ENCODE measurements at places on chromosomes 4 and X.

DNA sequence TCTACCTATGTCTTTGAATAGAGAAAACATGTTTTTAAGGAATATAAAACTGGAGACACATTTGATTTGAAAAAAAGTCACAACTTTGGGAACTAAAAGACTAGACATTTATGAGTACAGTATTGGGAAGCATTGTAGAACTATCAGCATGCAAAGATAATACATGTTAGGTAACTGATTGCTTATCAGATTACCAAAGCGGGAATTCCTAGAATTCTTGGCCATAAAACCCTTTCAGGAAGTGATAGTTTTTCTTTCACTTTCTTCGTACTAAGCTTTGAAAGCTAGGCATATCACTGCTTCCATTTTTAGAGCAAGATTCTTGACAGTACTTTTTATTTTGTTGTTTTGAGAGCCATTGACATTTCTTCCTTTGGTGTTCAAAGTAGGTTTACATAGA, 646.6 kb upstream of the PITX2 start:
- no peaks in the 10 kb centered on the region for H3K4me1 ChIP-seq
- H3K27me3 ChIP-seq, result no peaks in the 10 kb centered on the region
- DNase-seq, result no peak
- H3K27ac ChIP-seq, result no peak overlapping the region
- no peak overlapping the region for H3K4me3 ChIP-seq

- H3K27me3 ChIP-seq, result peaks cover 6% of the 10 kb centered on the region
- H3K4me3 ChIP-seq, result no peak overlapping the region
- no peak for DNase-seq
Observed at GRCh38 chr4:57104706-57105560, 5.3 kb downstream of the IGFBP7 start.

DNA sequence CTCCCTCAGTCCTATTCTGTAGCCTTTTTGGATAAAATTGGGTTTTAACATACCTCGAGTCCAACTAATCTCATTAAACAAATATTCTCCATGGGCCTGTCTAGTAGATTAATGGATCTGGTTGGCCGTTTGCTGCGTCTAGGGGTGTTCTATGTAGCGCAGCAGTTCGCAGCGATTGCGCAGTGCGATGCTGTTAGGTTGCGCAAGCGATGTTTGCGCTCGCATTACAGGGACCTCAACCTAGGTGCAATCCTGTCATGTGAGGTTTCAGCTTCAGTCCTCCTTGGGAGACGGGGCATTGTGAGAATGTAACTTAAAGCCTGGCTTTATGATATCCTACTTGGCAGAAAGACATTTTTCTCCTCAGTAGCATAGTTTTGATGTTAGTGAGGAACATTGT, 14.0 kb downstream of the OGT start:
- H3K4me3 ChIP-seq, result no peak overlapping the region
- H3K36me3 ChIP-seq, result peaks cover 15% of the 10 kb centered on the region
- no peaks in the 10 kb centered on the region for H3K4me1 ChIP-seq

GRCh38 chr4:77501851-77502250, 103.8 kb upstream of the CXCL13 start:
- DNase-seq, result no peak
- no peaks in the 10 kb centered on the region for H3K27me3 ChIP-seq
- H3K27ac ChIP-seq, result no peak overlapping the region
- no peaks in the 10 kb centered on the region for H3K4me1 ChIP-seq
- H3K36me3 ChIP-seq, result no peaks in the 10 kb centered on the region
- no peak overlapping the region for H3K4me3 ChIP-seq

DNA sequence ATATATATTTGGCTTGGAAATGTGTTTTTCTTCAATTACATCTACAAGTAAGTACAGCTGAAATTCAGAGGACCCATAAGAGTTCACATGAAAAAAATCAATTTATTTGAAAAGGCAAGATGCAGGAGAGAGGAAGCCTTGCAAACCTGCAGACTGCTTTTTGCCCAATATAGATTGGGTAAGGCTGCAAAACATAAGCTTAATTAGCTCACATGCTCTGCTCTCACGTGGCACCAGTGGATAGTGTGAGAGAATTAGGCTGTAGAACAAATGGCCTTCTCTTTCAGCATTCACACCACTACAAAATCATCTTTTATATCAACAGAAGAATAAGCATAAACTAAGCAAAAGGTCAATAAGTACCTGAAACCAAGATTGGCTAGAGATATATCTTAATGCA, 26.1 kb downstream of the NUDT6 start:
- no peak overlapping the region for H3K4me3 ChIP-seq
- DNase-seq, result no peak
- peaks cover 54% of the 10 kb centered on the region for H3K36me3 ChIP-seq
- no peaks in the 10 kb centered on the region for H3K27me3 ChIP-seq

DNA sequence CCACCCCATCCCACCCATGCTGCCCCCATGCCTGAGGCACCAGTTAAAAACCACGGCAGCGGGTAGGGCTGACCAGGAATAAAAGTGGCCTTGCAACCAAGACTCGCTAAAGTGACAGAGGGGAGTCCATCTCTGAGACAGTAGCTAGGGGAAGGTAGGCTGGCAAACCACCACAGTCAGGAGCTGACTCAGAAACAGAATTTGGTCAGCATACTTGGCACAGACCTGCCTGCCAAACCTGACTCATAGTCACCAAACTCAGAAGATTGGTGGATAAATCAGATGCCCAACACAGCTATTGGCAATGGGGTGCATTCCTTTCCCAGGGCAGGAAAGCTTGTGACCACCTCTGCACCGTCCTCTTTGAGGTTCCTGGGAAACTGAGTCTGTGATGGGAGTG, 193.8 kb downstream of the BCOR start:
- H3K27ac ChIP-seq, result no peak overlapping the region
- no peaks in the 10 kb centered on the region for H3K27me3 ChIP-seq
- no peak for DNase-seq
- no peak overlapping the region for H3K4me3 ChIP-seq

DNA sequence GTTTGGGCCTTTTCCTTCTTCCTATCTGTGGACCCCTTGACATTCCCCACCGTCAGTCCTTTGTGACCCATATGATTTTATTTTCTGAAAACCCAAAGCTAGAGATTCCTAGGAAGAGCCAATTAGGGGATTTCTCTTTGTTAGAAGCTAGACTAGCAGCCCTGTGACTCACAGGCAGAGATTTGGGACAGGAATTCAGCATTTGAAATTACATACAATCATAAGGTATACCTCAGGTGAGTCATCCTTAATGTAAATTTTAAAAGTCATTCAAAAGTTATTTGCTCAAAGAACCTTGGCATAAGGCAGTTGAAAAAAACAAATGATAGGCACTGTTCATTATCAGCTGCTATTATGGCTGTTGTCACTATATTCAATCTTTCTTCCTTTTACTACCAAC, 40.6 kb downstream of the USP26 start:
- H3K36me3 ChIP-seq, result no peaks in the 10 kb centered on the region
- no peaks in the 10 kb centered on the region for H3K27me3 ChIP-seq
- H3K4me1 ChIP-seq, result no peaks in the 10 kb centered on the region
- no peak overlapping the region for H3K27ac ChIP-seq

DNA sequence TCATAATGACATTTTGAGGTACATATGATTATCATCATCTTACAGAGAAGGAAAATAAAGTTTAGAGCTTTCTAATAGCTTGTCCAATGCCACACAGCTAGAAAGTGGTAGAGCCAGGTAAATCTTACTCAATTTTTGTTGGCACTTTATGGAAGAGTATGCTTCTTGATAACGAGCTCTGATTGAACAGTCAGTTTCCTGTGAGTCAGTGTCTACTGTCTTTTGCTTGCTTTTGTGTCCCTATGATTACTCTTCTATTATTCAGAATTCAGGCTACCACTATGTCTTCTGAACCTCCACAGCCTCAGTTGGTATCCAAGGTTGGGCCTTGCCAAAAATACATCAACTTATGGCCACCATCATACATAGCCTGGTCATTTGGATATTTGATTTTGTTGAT, 2.6 kb downstream of the FAAH2 start:
- H3K4me1 ChIP-seq, result no peaks in the 10 kb centered on the region
- H3K4me3 ChIP-seq, result no peak overlapping the region
- no peaks in the 10 kb centered on the region for H3K27me3 ChIP-seq
- H3K27ac ChIP-seq, result no peak overlapping the region
- DNase-seq, result no peak
